ENCODE measurements at places on chromosomes 12 and 14.

GRCh38 chr14:58796242-58797009 is 158.7 kb downstream of the DACT1 start:
- no peak for DNase-seq

- DNase-seq: no peak
Observed at GRCh38 chr12:9118158-9118557, 2.4 kb upstream of the A2M start.

DNA sequence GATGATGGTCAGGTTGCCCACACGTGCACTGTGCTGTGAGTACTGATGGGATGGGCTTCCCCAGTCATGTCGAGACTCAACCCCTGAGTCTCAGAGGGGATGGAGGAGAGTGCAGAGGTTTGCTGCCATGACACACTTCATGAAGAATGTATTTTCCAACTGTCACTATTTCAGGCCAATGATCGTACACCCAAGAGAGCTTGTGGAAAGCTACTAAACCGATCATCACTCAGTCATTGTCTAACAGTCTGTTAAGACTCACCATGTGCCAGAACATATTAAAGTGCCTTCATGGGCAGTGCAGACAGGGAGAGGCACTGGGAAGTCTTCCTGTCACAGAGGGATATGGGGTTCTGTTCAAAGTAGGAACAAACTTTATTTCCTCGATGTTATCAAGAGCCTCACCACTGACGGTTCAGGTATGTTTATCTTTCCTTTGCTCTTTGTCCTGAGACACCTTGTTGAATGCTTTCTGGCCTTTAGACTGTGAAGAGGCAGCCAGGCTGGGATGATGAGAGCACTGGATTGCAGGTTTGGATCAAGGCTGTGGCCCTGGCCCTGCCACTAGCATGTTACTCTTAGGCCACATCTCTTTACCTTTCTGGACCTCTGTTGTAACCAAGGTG is 41.6 kb upstream of the NTF3 start:
- no peak for DNase-seq

- peak; percentile 73 for DNase-seq
Observed at GRCh38 chr12:89524541-89525304, at the start of gene GALNT4. Gene GALNT4 (minus strand): TSS chr12:89524796. CDS start chr12:89524549, 247 bp downstream.

DNA sequence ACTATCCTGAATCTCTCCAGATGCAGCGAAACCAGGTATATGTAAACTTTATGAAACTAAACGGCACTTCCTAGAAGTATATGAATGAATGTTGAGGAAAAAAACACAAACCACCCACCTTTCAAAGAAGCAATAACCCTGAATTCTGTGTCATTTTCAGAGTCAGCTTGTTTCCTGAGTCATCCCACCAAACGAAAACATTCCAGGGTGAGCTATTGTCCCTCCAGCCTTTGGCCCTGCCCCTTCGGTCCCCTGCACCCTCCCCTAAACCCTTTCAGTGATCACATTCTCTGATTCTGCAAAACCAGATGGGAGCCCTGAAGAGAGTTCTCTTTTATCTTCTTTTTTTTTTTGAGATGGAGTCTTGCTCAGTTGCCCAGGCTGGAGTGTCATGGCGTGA is 202.6 kb upstream of the ALG10B start:
- no peak for DNase-seq

Data from activated CD4-positive, alpha-beta T cell treated with anti-CD3 and anti-CD28 coated beads, Interleukin-2, amount 50 U/mL, for 1 hour (primary cell).